ENCODE measurements at places on chromosomes 2 and 18.

GRCh38 chr2:215530191-215530968, 94.5 kb upstream of the FN1 start:
- no peak for DNase-seq

GRCh38 chr2:167380094-167380493, 491.8 kb downstream of the XIRP2 start:
- no peak for DNase-seq

- no peak for DNase-seq
These were observed 5.6 kb upstream of the ESPNL start for GRCh38 chr2:238094438-238095022.

DNA sequence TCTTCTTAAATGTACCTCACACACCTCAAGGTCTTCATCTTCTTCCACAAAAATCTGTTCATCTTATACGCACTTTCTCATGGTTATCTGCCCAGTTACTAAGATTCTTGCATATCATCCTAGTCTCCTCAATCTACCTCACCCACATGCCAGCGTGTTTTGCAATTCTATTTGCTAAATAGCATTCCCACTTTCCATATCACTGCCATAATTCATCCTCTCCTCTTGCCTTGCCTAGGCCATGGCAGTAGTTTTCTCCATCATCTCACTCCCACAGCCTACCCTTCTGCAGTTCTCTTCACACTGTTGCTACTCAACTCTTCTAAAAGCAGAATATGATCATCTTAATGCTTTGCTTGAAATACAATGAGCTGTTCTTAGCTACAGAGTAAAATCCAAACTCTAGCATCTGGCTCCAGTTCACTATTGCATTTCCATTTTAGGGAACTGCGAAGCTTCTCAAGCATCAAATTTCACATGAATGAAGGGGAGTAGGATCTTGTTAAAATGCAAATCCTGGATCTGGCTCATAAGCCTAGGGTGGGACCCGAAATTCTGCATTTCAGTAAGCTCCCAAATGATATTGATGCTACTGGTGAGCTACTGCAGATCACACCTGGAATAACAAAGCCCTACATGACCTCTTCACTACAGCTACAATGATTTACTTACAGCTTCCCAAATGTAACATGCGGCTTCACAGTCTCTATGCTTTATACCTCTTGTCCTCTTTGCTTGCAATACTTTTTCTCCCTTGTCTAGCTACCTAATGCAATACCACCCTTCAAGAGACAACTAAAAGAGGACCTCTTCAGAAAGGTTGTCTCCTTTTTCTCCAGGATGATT, 293.9 kb downstream of the SATB2 start:
- no peak for DNase-seq

- DNase-seq, result no peak
These were observed 160.6 kb downstream of the RNF144A start for GRCh38 chr2:7077660-7078267.

DNA sequence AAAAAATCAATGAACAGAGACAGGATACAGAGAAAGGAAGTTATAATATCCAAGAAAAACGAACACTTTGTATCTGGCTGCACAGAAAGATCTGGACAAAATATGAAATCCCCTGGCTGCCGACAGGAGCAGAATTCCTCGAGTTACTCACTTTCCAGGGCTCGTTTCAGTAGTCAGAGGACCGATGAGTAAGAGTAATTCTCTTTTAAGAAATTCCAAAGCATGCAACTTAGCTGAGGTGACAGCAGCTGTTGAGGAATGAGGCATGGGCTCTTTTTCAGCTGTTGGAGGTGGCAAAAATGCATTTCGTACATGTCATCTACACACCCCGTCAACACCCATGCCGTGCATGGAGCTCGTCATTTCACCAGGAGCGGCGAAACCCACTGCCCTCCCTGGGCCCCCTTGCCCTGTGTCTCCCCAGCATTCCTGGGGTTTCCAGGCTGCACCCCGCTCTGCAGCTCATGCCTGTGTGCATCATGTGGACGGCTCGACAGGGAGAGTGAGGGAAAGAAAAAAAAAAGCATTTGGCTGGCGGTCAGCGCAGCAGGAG, 210.8 kb upstream of the SMIM21 start:
- no peak for DNase-seq

GRCh38 chr2:95024960-95025405, 525 bp upstream of the MAL start:
- DNase-seq, result no peak

DNA sequence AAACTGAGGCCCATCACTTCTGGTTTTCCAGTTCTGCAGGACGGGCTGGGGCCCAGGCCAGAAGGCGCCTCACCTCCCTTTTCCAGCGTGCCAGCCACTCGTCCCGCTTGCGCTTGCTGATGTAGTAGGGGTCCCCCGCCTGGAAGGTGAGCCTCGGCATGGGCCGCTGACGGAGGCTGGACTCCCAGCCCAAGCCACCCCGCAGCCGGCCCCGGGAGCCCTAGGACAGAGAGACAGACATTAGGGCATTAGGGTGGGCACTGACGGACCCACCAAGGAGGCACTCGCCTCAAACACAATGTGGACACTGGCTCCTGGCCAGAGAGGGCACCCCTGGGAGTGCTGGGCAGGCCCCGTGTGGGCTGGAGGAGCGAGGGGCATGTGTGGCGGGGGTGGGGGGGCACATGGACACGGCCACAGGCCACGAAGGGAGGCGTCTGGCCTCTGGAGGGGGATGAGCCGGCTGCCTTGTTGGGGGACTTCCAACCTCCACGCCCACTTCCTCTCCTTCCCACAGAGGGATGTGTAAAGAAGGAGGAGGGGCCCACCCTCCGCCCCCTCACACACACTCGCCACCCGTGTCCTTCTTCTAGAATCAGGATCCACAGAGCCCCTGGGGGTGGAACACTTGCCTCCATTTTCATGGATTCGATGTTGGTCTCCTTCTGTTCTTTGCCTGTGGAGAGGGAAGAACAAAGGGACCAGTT, 66.7 kb downstream of the DNMT3A start:
- no peak for DNase-seq

DNA sequence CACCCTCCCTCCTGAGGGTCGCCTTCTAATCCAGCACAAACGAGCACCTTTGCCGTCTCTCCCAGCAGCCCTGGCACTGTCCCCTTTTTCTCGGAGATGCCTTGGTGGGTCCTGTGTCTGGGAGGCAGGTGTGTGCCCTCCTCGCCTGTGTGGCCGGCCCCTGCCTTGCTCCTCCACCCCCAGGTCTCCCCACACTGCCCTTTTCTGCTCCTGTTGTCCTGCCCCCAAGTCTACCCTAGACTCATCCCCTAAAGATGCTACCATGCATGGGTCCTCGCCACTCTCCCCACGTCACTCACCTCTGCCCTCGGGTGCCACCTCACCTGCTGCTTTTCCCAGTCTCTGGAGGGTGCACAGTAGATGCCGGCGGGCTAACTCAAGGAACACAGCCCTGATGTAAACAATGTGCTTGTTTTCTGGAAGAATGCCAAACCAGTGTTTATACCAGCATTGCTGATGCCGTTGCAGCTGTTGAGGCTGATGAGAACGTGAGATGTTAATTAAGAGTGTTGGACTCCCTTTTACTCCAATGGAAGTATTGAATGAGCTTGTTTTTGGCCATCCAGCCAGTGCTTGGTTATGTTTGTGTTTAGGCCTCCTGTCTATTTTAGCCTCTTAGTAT, 223.1 kb downstream of the AGAP1 start:
- no peak for DNase-seq

- no peak for DNase-seq
These were observed 416.2 kb upstream of the LYPD1 start for GRCh38 chr2:133086176-133086575.

GRCh38 chr2:136233298-136233697, 115.3 kb upstream of the CXCR4 start:
- DNase-seq, result no peak

GRCh38 chr2:120568975-120569268, 166.7 kb upstream of the GLI2 start:
- no peak for DNase-seq

GRCh38 chr2:13654416-13654815, 937.7 kb downstream of the TRIB2 start:
- no peak for DNase-seq

GRCh38 chr2:11129598-11130449, 25.4 kb upstream of the SLC66A3 start:
- DNase-seq, result no peak

DNA sequence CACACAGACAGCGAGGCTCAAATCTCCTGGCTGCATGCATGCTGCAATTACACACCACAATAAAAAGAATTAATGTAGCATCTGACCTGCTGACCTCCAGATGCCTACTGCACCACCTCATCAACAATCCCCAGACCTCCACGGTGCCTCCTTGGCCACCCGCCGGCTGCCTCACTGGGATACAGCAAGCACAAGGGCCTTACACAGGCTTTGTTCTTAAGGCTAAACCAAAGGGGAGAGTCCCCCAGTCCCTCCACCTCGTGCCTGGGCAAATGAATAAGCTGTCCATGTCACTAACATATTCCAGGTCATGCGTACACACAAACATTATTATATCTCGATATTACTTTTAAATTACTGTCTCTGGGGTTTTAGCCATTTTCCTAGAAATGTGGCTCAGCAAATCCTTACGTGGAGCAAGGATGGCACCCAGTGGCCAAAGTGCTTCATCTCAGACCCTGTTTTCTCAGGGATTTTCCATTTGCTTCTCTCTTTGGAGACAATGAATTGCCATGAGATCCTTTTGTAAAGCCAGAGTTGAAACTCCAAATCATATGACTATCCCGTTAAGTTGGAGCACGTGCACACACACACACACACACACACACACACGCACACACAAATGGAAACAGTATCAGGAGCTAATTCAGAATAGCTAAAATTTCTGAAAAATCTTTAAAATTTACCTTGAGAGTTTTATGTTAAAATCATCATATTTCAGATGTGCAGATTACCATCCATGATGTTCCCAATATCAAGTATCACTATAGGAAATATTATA, 313.8 kb downstream of the PDE11A start:
- DNase-seq, result no peak

DNA sequence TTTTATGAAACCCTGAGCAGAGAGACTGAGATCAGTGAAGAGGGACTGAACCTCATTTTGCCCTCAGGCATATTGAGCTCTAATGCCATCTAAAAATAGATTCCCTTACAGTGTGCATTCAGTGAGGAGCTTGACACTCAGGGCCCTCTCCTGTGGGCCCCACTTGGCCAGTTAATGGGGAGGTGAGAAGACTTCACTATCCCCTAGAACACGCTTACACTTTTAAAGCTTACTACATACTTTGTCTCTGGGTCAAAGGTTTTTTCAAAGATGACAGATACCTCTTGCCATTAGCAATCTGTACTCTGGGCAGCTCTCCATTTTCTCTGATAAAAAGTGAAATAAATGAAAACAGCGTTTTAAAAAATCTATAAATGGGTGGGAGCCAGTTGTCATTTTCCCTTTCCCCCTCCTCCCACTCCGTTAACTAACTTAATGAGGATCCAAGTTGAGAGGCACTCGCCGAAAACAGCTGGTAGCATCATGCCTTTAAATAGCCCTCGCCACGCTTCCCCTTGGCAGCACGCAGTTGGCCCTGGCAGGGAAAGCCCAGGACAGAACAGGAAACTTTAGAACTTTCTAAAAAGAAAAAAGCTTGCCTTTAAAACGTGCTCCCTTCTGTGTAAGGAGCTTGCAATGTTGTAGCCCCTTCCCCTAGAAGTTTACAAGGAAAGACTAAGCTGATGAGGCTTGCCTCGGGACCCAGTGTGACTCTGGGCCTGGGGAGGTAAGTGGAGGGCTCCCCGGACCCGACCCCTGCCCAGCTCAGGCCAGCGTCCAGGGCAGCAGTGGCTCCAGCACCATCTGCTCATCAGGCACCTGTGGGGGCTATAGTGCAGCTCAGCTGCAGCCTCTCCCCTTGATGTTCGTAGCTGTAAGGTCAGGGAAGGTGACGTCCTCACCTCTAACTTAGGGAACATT, 58.8 kb upstream of the FOSL2 start:
- DNase-seq, result no peak

- no peak for DNase-seq
These were observed 8.7 kb upstream of the AAK1 start for GRCh38 chr2:69652206-69652605.

DNA sequence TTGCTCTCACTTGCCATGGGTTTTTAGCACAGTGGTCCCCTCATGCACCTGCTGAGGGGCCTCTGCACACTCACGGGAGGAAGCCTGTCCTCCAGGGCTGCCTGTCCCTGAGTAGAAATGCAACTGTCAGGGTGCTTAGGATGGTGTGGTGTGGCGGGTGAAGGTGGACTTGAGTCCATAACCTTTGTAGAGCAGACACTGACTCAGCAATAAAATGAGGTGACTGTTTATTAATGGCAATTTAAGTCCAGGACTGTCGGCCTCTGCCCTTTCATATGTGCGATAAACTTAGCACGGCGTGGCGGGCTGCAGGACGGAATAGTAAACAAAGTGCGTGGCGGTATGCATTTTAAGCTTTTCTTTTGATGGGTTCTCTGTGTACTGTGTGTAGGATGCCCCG, 188.2 kb downstream of the LDLRAD4 start:
- DNase-seq, result no peak

- no peak for DNase-seq
These were observed 10.0 kb upstream of the GCA start for GRCh38 chr2:162333968-162334367.

- DNase-seq, result no peak
These were observed 24.7 kb upstream of the AGAP1 start for GRCh38 chr2:235468978-235469655.

GRCh38 chr18:74708169-74708568, 110.5 kb downstream of the ZNF407 start:
- no peak for DNase-seq

GRCh38 chr18:22551536-22552151, 133.9 kb upstream of the CTAGE1 start:
- no peak for DNase-seq

DNA sequence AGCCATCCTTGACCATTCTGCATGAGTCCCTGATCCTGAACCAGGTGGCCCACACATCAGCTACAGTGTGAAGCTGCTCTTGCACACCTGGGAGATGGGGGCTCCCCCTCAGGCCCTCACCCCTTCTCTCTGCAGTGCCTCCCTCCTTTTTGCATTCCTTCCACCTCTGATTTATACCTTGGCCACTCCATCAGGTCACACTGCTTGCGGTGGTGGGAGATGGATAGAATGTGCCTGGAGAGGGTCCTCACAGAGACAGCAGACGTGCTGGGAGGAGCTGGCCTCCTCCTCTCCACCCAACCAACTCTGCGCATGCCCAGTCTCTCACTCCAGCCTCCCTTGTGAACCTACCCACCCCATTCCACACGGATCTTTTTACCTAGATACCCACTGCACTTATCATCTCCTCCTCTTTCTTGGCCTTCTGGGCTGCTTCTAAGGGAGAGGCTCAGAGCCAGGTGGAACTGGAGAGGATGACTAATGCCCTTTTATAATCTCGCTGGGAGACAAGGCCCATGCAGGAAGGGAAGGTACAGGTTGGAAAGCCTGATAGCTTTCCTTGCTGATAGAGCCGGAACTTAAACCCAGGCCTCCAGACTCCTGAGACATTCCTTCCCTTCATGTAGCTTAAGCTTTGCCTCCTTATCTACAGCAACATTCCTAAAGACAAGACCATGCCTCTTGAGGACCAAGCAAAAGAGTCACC, 205.1 kb downstream of the ZBTB7C start:
- no peak for DNase-seq

GRCh38 chr2:160792837-160793236, 299.2 kb upstream of the RBMS1 start:
- DNase-seq, result no peak
